ENCODE measurements at places on chromosomes 11 and 22.

DNA sequence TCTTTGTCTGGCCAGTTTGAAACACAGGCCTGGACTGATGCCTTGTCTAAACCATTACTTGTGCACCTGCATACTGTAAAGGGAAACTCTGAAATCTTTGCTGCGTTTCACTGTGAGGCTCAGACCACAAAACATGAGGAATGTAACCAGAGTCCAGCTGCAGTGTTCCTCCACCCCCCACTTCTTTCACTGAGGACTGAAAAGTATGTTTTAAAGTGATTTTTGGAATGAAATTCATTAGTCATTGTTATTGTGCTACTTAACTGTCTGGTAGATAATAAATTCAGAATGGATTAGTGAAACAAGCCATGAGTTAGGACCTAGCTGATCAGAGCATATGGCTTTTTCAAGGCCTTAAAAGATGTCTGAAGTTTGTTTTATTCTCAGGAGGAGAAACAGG, 181.2 kb downstream of the WNT11 start:
- no peak for DNase-seq

GRCh38 chr11:62444236-62444833, 25.5 kb downstream of the SCGB1A1 start:
- DNase-seq = peak; percentile 33

- no peak for DNase-seq
Observed at GRCh38 chr11:8839957-8840945, 70.7 kb upstream of the AKIP1 start.

DNA sequence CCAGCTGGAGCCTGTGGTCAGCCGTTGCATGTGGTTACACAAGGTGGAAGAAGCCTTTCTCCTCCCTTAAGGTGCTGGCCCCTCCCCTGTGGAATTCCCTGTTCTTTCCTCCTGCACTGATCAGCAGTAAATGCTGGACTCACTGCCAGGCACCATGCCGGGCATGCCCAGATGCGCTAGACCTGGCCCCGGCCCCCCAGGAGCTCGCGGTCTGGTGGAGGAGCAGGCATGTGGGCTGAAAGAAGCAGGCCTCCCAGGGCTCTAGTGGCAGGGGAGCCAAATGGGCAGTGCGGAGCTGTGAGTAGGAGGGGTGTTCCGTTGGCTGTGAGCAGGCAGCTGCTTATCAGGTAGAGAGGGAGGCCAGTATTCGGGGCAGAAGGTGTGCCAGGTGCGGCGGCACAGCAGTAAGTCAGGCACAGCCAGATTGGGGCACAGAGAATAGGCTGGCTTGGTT, 10.2 kb downstream of the DGKZ start:
- DNase-seq = no peak

GRCh38 chr11:105790840-105791239, 181.0 kb downstream of the GRIA4 start:
- no peak for DNase-seq

- DNase-seq = no peak
Observed at GRCh38 chr11:61488651-61489291, 19.8 kb upstream of the LRRC10B start.

DNA sequence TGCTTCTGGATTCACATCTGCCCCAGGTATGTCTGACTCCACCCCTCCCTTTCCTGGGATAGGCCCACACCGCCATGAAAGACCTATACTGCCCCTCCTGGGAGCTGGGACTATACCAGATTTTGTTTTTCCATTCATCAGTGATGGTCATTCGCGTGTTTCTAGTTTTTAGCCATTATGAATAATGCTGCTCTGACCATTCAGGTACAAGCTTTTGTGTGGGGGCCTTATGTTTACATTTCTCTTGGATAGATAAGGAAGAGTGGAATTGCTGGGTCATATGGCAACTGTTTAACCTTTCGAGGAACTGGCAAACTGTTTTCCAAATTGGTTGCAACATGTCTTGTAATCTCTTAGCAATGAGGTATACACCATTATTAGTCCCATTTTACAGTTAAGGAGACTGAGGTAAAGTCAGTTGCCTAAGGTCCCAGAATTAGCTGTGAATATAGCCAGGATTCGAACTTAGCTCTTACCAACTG, 1.2 kb upstream of the TBC1D10A start:
- no peak for DNase-seq

GRCh38 chr22:33429281-33429680, 371.1 kb upstream of the SYN3 start:
- DNase-seq = no peak

- DNase-seq = no peak
Observed at GRCh38 chr11:116888884-116889549, 51.6 kb upstream of the APOA1 start.

- DNase-seq = no peak
Observed at GRCh38 chr11:67265633-67266448, 432 bp upstream of the GRK2 start.

GRCh38 chr11:67732045-67732787, 57.8 kb upstream of the ALDH3B2 start:
- DNase-seq = no peak

DNA sequence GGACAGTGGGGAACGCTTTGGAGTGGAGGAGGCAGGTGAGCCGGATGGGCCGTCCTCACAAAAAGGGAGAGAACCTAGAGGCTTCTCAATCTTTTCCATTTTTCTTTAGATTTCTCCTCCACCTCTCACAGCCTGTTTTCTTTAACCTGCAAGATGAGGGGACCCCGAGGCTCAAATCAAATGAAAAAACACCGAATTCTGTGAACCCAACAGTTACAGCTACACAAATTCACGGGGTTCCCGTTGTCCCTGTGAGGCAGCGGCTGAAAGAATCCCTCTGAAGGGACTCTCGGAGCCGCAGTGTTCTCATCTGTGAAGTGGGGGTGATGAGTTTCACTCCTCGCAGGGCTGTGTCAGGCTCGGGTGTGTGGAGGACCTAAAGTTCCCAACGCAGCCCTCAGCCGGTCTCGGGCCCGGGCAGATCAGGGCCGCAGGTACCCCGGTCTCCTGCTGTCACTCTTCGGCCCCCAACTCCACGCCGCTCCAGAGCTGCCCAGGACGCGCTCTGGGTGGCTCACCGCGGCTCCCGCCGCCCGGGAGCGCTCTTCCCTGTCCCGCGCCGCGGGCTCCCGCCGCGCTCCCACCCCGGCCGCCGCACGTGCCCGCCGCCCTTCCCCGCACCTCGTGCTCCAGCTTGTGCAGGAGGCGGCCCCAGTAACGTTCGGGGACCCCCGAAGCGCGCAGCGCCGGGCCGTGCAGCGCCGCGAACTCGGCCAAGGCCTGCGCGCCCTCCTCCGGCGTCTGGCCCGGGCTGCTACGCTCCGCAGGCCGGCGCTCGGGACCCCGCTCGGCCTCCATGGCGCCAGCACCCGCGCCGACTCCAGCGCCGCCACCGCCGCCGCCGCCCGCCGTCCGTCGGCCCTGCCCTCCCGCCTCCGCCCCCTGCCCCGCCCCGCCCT, at the start of gene TTLL12:
TTLL12 (minus strand) TSS at position 863 of the 899 bp plus-strand sequence; CDS start at position 798, 65 bp downstream.
- peak; percentile 31 for DNase-seq

DNA sequence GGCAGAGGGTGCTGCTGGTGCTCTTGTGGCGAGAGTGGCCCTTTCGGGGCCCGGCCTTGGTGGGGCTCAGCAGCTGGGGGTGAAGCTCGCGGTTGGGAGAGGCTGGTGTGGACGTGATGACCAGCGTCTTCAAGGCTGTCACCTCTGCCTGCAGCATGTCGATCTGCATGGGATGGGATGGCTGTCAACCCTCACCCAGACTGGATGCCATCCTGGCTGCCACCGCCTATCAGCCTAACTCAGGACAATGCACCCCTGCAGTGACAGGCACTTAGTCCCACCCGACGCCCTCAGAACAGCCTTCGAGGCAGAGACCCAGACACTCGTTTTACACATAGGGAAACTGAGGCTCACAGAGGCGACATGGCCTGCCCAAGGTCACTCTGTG, 10.8 kb downstream of the RAB3IL1 start:
- DNase-seq = no peak

DNA sequence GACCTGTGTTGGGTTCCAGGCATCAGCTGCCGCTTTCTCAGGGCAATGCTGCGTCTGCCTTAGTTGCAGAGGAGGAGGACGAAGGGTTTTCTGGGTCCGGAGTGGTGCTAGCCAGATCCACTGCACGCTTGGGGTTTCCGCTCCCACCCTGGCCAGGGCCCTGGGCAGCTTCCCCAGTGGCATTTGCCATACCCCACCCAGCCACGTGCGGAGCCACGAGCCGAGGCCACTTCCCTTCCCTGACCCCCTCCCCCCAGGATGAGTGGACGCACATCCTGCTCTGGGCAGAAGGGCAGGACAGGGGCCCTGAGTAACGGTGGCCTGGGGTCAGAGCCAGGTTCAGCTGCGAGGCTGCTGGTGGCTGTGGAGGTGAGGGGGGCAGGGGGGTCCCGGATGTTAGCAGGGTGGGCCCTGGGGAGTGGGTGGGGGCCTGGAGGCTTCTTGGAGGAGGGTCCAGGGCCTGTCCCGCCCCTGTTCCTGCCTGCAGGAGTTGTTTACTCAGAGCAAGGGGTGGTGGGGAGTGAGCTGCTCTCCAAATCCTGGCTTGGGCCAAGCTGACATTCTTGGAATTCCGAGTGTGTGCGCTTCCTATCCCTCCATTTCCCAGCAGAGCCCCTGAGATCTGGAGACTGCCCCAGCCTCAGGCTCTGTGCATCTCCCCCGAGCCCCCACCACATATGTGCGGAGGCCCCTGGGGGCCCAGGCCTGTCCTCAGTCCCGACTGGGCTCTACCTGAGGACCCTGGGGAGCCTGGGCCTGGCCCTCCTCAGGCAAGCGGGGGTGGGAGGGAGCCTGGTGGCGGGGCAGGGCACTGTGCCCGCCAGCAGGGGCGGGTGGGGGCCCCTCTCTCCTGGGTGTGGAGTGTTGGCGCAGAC, 1.4 kb downstream of the TSPAN4 start:
- peak; percentile 88 for DNase-seq

DNA sequence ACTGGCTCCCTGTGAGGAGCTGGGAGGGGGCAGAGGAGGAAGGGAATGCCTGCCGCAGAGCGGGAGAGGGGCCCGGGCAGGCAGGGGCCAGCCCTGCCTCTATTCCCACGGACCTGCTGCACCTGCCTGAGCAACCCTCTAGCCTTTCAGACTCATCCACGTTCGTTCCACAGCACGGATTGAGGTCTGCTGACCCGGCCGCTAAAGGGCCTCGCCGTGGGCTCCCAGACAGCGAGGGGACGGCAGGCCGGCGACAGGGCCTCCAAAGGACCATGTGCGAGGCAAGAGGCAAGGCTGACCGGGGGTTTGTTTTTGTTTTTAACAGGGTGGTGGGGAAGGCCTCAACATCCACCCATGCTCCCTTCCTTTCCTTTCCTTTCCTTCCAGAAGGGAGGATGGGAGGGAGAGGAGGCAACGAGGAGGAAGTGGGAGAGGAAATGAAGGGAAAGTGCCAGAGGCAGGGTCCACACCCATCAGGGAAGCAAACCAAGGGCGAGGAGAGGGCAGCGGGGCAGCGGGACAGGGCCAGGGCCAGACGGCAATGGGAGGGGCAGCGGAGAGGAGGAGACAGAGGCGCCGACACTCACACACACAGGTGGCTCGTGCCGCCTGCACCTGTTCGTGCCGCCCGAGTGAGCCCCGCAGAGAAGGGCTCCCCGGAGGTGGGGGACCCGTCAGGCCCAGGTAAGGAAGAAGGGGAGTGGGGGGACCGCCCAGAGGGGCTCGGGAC, 7.5 kb downstream of the LRFN4 start:
- no peak for DNase-seq

DNA sequence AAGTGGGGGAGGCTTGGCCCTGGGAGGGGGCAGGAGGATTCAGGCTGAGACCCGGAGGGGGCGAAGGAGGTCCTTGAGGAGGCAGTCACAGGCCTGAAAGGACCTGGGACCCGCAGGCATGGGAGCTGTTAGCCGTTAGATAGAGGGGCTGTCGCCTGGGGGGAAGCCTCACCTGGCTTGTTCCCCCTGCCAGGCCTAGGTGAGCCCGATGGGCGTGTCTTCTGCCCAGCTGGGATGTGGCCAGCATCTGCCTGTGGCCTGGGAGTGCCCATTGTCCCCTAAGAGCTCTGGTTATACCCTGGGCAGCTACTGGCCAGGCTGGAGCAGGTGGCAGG, 1.8 kb upstream of the DUSP8 start:
- no peak for DNase-seq

GRCh38 chr11:33643167-33643824, 57.3 kb downstream of the C11orf91 start:
- DNase-seq = no peak

DNA sequence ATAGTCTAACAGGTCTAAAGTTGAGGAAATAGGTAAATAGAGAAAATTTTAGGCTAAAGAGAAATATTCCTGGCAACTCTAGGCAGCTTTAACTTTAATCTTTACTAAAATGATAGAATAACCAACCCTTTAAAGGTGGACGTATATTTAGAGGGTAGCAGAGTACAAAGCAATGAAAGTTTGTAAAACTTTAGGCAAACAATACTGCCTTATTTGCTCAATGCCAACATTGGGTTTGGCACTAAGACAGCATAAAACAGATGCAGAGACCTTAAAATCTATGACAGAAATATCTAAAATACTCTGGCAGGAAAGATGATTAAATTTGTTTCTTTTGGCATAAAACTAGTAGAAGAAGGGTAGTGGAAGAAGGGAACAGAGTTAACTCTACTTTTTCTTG, 70.7 kb downstream of the EMSY start:
- DNase-seq = no peak

DNA sequence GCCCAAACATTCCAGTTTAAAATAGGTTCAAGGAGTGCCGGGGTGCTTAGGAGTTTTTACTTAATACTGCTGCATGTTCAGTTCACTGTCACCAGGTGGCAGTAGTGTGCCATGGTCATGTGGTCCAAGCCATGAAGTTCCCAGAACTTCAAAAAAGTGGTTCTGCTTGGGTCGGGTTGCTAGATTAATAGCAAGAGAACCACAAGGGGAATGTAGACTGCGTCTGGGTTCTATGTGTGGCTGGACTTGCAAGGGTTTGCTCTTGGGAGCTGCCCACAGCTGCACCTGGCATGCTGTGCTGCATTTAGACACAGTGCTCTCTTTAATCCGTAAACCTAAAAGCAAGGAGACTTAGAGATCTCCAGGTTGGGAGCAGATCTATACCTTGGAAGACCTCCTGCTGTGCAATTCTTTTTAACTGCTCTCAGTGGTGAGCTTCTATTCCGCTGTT, 6.5 kb upstream of the SPON1 start:
- peak; percentile 52 for DNase-seq

GRCh38 chr11:29306527-29306926, 710.3 kb downstream of the KCNA4 start:
- DNase-seq = no peak

GRCh38 chr11:8040921-8041285, 40.1 kb upstream of the TUB start:
- no peak for DNase-seq

DNA sequence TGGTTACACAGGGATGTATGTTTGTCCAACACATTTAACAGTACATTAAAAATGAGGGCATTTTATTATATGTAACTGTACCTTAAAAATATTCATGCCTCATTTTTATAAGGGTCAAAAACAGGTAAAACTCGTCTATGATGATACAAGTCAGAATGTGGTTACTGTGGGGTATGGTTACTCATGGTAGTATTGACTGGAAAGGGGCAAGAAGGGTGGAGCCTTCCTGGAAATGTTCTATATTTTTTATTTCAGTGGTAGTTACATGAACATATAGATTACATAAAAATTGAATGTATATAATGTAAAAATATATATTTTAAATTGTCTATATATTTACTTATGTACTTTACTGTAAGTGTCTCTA, 99.8 kb downstream of the STIM1 start:
- no peak for DNase-seq

- peak; percentile 57 for DNase-seq
Observed at GRCh38 chr11:36333468-36333867, 37.4 kb downstream of the PRR5L start.

- DNase-seq = no peak
Observed at GRCh38 chr11:4008116-4008515, 86.5 kb upstream of the RRM1 start.

- DNase-seq = peak; percentile 34
Observed at GRCh38 chr11:96055706-96056387, 131.9 kb upstream of the MTMR2 start.

Measured in kidney capillary endothelial cell (primary cell).